ENCODE measurements at places on chromosomes 5 and 9.

- DNase-seq: no peak
Observed at GRCh38 chr5:102933721-102934459, 178.8 kb downstream of the PAM start.

DNA sequence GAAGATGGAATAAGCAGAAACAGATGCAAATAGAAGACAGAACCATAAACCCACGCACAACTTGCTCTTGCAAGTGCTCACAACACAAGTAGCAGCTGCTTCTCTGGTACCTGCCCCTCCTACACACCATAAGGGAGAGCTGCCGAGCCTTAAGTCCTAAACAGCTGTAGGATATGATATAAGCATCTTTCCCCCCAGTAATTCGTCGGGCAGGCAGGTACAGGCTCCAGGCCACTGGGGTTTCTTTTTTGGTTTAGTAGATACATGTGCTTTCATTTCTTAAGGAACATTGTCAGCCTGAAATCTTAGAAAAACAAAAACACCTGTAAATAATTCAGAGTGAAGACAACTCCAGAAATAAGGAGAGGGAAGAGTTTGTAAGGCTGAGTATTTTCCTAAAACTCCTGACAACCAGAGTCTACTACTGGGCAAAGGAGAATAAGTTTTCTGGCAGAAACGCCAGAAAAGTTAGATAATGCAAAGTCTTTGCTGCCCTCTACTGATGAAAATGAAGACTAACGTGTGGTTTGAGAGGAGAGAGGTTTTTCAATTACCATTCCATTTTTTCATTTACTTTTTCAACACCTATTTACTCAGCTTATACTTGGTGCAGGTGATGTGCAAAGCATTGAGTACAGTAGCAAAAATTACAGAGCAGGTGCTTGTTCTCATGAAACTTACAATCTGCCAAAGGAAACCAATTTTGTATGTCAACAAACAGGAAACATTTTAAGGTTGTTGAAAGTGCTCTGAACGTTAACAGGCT is 20.1 kb upstream of the TCERG1 start:
- DNase-seq: peak; percentile 67

DNA sequence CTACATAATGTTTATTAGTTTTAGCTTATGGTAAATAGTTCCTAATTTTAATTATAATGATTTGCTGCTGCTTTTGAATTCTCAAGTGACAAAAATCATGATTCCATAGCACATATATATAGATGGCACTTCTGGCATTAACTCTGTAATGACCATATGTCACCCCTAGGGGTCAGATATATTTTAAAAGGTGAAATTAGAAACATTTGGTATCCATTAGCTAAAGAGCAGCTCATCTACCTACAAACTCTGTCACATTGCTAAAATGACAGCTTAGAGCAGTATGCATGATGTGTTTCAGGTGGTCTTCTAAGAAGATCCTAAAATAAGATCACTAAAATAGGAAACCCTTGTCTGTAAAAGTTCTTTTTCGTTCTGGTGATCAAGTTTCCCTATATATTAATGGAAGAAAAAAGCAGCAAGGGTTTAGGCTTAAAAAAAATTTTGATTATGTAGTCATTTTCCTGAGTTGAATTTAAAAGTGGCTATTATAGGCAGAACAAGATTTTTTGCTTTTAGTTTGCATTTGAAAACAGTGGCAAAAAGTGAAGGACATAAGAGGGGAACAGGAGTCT is 157.7 kb upstream of the POU5F2 start:
- peak; percentile 55 for DNase-seq

DNA sequence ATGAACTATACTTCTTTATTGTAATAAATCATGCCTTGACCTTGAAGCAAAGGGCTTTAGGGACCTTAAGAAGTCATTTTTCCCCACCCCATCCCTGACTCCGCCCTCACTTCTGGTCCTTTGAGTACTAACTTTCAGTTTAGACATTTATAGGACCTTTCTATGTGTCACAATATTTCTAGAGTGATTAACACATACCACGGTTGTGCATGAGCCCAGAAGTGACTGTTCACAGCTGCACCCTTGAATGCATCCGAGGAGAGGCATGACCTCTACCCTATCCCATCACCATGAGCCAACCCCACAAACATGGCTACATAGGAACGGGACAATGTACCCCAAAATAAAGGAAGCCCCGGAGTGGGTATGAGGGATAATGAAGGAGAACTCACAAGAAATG is 160.3 kb downstream of the HSD17B3 start:
- no peak for DNase-seq

DNA sequence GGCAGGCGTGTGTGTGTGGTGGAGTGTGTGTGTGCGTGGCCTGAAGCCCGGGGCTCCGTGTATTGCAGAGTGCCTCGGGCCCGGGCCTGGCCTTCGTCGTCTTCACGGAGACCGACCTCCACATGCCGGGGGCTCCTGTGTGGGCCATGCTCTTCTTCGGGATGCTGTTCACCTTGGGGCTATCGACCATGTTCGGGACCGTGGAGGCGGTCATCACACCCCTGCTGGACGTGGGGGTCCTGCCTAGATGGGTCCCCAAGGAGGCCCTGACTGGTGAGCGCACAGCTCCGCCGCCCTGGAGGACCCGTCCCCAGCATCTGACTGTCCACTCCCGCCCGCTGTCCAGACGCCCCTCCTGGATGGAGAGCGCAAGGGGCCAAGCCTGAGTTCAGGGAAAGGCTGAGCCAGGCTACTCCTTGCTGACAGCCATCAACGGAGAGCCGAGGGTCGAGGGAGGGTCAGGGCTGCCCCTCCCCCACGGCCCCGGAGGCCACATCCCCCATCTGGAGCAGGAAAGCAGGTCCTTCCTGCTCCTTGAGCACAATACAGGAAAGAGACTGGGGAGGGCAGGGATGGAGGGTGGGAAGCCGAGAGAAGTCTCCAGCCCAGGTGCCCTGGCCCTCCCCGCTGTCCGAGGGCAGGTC is 18.4 kb downstream of the SLC6A18 start:
- no peak for DNase-seq

GRCh38 chr5:83197326-83197967 is 120.1 kb downstream of the XRCC4 start:
- no peak for DNase-seq

GRCh38 chr5:131279204-131279603 is 15.4 kb downstream of the CDC42SE2 start:
- no peak for DNase-seq

DNA sequence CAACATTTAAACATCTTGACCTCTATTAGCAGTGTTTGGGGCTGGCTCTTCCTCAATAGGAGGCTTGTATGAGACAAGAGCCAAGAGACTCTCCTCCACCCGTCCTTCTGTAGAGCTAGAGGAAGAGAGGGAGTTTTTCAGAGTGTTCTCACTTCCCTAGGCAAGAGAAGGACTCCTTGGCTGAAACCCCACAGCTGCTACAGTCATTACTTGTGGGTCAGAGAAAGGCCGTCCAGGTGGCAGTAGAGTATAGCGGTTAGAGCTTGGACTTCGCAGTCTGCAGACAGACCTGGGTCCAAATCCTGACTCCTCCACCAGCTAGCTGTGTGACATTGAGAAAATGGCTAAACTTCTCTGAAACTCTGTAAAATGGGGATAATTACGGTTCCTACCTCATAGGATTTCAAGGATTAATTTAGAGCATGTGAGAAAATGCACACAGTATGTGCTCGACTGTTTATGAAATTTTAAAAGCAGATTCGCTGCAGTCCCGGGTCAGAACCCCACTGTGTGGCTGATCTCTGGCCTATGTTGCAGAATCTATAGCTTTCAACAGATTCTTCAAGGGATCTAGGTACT is 80.8 kb upstream of the ARAP3 start:
- DNase-seq: no peak

DNA sequence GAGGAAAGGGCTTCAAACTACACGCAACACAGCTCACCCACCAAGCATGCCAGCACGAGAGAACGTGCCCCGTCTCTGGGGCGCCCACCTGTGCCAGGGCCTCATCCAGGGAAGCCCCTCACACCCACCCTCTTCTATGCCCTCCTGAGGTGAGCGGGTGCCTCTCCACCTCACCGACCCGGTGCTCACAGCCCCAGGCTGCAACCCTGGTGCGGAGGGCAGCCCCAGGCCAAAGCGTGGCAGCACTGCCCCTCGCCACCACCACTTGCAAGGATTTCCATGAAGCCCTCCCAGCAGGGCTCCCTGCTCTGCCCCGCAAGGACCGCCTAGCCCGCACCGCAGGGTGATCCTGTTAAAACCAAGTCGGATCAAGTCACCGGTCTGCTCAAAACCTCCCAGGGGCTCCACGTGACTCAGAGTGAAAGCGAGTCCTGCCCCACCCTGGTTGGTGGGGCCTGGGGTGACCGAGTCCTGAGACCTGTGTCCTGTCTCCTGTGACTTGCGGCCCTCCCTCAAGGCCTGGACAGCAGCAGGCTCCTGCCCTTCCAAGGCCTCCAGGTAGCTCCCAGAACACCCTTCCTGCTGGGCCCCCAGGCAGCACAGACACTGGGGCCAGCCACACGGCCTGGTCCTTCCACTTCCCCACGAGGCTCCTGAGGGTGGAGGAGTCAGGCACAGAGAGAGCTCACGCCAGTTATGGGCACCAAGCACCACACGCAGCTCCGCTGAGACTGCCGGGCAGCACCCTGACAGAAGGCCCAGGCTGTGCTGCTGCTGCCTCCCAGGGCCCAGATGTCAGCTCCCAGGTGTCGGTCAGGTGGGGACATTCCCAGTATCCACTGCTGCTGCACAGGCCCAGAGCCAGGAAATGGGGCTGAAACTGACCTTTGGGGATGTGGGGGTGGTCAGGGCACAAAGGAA is 12.7 kb downstream of the BRD3 start:
- DNase-seq: no peak

- no peak for DNase-seq
Observed at GRCh38 chr9:134678206-134678605, 36.6 kb downstream of the COL5A1 start.

- no peak for DNase-seq
Observed at GRCh38 chr9:133107245-133107722, 13.8 kb downstream of the RALGDS start.

DNA sequence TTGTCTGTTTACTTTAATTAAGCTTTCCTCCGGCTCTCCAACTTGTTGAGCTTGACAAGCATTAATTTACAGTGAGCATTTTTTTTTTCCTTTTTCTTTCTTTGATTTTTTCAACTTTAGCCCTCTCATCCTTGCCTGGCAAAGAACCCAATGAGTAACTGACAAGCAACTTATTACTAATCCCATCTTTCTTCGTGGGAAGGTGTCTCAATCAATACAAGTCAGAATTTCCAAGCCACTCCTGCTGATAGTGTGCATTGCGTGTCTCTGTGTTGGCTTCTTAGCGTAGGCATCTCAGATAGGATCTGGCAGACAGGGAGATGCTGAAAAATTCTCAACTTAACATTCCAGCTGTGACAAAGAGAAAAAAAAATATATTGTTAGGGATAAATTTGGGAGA is 527.7 kb upstream of the WWC1 start:
- DNase-seq: no peak

- DNase-seq: no peak
Observed at GRCh38 chr5:97923496-97923895, 740.4 kb upstream of the RIOK2 start.

GRCh38 chr5:119270121-119270565 is 85.7 kb upstream of the TNFAIP8 start:
- DNase-seq: no peak

DNA sequence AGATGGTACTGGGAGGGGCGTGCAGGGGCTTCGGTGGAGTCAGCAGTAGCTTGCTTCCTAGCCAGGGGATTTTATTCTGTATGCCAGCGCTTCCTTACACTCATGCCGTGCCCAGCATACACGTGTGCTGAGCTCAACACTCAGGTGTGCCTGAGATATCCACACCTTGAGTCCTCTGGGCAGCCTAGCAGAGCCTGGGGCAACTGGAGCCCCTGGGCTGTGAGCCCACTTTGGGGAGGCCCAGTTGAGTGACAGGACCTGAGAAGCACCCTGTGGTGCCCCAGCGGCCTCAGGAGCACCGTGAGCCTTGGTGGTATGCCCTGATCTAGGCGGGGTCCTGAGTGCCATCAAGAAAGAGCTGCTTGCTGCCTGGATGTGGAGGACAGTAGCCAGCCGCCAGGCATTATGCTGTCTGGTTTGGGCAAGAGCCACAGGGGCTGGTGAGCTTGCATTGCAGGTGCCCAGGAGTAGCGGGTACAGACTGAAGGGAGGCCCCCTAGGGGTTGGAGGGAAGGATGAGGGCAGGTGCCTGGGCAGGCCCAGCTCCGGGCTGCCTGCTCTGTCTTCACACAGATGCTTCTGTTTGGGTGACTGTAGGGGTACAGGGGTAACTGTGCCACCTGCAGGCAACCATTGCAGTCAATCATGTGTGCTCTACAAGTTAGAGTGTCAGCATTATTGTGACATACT is 42.9 kb downstream of the BNIP1 start:
- DNase-seq: no peak

- DNase-seq: no peak
Observed at GRCh38 chr9:131464354-131465000, 38.2 kb upstream of the POMT1 start.

DNA sequence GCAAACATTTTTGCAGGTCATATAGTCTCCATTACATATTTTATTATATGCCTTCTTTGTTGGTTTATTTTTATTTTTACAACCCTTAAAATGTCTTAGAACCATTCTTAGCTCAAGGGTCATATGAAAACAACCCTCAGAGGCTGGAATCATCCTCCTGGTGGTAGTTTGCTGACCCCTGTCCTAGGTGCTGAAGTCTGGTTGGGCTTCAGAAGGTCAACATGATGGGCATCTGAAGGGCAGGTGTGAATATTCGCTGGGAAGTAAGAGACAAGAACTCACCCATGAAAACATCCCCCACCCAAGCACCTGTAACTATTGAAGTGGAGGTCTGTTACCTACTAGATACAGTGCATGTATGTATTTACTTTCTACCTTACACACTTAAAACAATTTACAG is 75.4 kb downstream of the OSMR start:
- DNase-seq: no peak

DNA sequence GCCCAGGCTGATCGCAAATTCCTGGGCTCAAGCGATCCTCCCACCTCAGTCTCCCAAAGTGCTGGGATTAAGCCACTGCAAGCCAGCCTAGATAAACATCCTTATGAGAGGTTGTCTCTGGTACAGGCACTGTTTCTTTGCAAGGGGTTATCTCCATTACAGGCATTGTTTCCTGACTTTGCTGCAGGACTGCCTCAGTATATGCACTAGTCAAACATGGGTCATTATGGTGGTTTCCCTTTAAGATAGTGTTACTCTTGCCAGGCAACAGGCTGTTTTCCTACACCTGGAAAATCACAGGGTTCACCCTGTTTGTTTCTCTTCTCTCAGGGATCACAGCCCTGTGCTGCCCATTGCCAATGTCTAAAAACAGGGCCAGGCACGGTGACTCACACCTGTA is 7.8 kb upstream of the CLTB start:
- no peak for DNase-seq

DNA sequence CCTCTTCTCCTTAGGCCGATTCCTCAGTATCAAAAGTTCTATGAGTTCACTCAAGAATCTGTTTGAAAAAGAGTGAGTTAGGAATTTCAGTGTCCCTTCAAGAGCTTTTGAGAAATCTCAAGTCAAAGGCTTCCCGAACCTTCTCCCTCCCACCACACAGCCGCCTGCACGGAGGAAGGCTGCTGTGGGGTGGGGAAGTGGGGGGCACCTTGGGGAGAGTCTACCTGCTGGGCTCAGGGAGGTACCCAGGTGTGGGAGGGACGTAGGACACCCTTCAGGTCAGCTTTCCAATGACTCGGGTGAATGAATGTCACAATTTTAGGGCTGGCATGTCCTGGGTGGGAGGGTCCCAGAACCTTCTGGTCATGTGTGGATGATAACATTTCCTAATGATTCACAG is 17.5 kb downstream of the CXCL14 start:
- DNase-seq: no peak

- DNase-seq: no peak
Observed at GRCh38 chr9:128097543-128098296, 29.7 kb downstream of the SLC25A25 start.
